ENCODE measurements at places on chromosomes 4 and X. TPM values are rescaled to one million over a fixed set of nuclear protein-coding genes. Genes with fewer than 3 reads are reported as not detected.

- no peaks in the 10 kb centered on the region for H3K36me3 ChIP-seq
- H3K27me3 ChIP-seq = no peaks in the 10 kb centered on the region
- no peaks in the 10 kb centered on the region for H3K4me1 ChIP-seq
- H3K27ac ChIP-seq = no peak overlapping the region
Measured at GRCh38 chrX:30613721-30614120, 36.2 kb upstream of the TASL start.

GRCh38 chr4:157803845-157804521, 368.8 kb downstream of the GASK1B start:
- H3K4me3 ChIP-seq = no peak overlapping the region
- DNase-seq = no peak
- H3K27me3 ChIP-seq = no peaks in the 10 kb centered on the region
- H3K36me3 ChIP-seq = no peaks in the 10 kb centered on the region
- no peak overlapping the region for H3K27ac ChIP-seq
- no peaks in the 10 kb centered on the region for H3K4me1 ChIP-seq

The IL3RA gene
- 6.4 TPM for total RNA-seq

DNA sequence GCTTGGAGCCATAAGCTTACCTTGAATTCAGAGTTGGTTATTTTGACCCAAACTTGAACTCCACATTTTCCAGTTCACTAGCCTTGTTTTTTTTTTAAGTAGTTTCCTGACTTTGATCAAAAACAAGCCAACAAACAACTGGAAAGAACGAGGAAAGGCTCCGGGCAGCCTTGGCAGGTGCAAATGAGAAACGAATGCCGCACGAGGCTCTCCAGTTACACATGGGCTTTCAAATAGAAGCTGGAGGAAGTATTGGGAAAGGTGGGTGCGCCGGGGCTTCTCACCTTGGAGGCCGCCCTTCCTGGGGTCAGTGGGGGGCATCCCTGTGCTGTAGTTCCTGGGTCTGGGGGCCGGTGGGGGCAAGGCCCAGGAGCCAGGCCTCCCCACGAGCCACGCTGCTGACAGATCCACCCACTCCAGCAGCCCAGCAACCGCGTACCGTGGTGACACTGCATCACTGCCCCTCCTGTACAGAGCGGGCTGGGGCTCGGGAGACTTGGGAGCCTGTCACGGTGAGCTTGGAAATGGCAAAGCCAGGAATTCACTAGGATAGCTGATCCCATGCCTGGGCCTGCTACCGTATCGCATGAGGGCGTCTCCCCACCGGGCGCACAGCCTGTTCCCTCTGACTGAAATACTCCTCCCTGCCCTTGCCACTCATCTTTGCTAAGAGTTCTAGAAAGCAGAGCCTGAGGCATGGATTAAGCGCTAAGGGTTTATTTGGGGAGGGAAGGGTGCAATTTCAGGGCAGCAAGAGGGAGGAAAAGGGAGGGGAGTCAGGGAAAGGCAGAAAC, 50.9 kb upstream of the ADRA2C start:
- DNase-seq = no peak
- H3K36me3 ChIP-seq = no peaks in the 10 kb centered on the region
- no peaks in the 10 kb centered on the region for H3K27me3 ChIP-seq
- H3K27ac ChIP-seq = no peak overlapping the region

The BTK gene
- not detected for total RNA-seq

The TENM3 gene
- total RNA-seq = not detected

DNA sequence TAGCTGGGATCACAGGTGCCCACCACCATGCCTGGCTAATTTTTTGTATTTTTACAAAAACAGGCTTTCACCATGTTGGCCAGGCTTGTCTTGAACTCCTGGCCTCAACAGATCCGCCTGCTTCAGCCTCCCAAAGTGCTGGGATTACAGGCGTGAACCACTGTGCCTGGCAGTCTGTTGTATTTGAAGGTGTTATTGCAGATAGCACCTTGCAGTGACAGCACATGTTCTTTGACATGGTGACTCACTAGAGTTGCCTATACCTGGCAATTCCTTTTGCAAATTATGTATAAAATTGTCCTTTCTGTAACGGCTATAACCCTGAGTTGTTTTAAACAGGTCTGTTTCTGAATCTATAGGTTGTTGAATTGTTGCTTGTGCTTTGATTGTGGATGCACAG, 7.9 kb downstream of the OGT start:
- DNase-seq = no peak
- H3K27me3 ChIP-seq = no peaks in the 10 kb centered on the region
- peaks cover 58% of the 10 kb centered on the region for H3K4me1 ChIP-seq
- H3K27ac ChIP-seq = peak overlapping the region; percentile 83
- H3K36me3 ChIP-seq = peaks cover 70% of the 10 kb centered on the region

DNA sequence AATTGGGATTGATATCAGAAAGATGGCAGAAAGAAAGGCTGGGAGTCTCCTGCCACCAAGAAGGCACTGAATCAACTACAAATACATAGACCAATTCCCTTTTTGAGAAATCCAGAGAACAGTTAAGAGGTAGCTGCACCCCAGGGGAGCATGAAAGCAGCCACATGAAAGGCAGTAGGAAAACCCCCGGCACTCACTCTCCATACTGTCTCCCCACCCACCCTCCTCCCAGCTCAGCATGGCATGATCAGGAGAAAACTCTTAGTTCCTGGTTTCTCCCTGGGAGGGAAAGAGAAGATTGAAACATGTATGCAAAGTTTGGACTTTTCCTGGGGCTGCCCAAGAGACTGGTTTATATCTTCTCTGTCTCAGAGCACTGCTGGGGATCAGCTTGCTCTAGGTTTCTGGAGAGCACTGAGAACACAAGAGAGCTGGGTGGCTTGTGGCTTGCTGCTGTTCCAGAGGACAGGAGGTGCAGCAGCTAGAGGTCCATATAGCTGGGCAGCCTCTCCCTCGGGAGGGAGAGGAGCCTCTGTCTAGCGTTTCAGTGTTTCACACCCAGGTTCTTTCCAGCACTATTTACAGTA, 305.7 kb downstream of the PDGFC start:
- H3K4me3 ChIP-seq = no peak overlapping the region
- no peaks in the 10 kb centered on the region for H3K36me3 ChIP-seq
- no peak overlapping the region for H3K27ac ChIP-seq
- no peaks in the 10 kb centered on the region for H3K27me3 ChIP-seq
- no peak for DNase-seq

GRCh38 chr4:166324321-166324720, 451.3 kb downstream of the TLL1 start:
- no peak overlapping the region for H3K27ac ChIP-seq
- DNase-seq = no peak
- H3K4me3 ChIP-seq = no peak overlapping the region
- no peaks in the 10 kb centered on the region for H3K4me1 ChIP-seq
- H3K27me3 ChIP-seq = no peaks in the 10 kb centered on the region

DNA sequence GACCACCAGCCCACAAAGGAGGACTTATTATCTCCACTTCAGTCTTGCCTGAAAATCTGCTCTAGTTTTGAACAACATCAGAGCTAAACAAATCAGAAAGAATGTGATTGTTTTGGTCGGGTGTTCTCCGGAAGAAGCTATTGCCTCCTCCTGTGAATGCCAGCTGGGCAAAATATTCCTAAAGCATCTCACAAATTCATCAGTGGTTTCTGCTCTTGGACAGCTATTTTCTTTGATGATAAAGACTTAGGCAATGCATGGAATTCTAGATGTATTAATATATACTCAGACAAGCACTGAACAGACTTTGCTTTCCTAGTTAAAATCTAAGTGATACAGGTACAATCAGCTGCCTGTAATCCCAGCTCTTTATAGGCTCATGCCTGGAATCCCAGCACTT, 71.8 kb downstream of the ASMT start:
- H3K4me1 ChIP-seq = peaks cover 17% of the 10 kb centered on the region
- H3K27ac ChIP-seq = no peak overlapping the region
- DNase-seq = no peak
- H3K4me3 ChIP-seq = no peak overlapping the region
- no peaks in the 10 kb centered on the region for H3K27me3 ChIP-seq
- H3K36me3 ChIP-seq = peaks cover 28% of the 10 kb centered on the region

GRCh38 chr4:10285028-10285427, 168.4 kb upstream of the WDR1 start:
- DNase-seq = no peak
- no peaks in the 10 kb centered on the region for H3K27me3 ChIP-seq
- no peak overlapping the region for H3K4me3 ChIP-seq
- no peaks in the 10 kb centered on the region for H3K36me3 ChIP-seq

DNA sequence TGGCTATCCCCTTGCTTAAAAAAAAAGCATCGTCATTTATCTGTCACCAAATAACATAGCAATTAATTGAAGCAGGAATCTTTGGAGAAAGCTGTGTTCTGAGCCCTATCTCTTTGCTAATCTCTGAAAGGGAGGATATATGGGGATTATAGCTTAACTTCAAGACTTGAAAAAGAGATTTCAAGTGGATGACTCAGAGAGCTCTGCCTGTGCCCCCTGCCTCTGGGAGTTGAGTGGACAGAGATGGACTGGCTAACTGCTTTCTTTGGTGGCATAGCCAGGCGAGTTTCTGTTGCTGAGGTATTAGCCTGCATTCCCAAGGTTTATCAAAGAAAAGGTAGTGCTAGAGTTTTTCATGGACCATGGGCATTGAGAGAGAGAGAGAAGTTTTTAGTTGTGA, 91.6 kb downstream of the DDIT4L start:
- H3K27ac ChIP-seq = no peak overlapping the region
- H3K4me3 ChIP-seq = no peak overlapping the region
- peaks cover 38% of the 10 kb centered on the region for H3K4me1 ChIP-seq
- H3K36me3 ChIP-seq = peaks cover 2% of the 10 kb centered on the region
- DNase-seq = no peak
- H3K27me3 ChIP-seq = no peaks in the 10 kb centered on the region

- H3K27me3 ChIP-seq = no peaks in the 10 kb centered on the region
- no peaks in the 10 kb centered on the region for H3K4me1 ChIP-seq
- DNase-seq = no peak
- peaks cover 14% of the 10 kb centered on the region for H3K36me3 ChIP-seq
Measured at GRCh38 chrX:1734806-1735205, 119.9 kb downstream of the ASMT start.

DNA sequence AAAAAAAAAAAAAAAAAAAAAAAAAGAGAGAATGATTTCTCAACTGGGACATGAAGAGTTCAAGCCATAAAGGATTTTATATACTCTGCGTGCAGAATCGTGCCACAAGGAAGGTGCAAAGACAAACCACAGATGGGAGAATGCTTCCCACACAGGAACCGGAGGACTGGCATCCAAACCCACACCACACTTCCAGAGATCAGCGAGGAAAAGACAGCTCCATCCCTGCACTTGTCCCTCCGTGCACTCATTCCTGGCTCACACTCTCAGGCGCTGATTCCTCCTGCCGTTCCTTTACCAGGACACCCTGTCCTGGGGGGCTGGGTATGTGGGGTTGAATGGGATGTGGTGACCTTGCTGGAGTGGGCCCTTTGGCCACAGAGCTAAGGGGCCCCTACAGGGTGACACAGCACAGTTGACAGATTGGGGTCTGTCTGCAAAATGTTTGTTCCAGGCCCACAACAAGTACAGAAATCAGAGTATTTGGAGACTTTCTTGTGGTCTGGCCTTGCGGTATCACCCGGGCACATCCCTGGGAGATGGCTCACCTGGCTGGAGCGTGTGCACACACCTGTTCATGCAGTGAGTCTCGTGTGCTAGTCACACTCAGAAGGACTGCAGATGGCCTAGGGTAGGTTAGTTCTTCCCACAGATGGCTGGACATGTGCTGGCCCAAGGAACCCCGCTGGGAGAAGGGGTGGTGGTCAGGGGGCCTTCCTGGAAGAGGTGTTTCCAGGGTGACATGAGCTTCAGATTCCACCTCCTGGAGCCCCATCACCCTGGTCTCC, 55.4 kb upstream of the GPR78 start:
- no peaks in the 10 kb centered on the region for H3K27me3 ChIP-seq
- no peak overlapping the region for H3K27ac ChIP-seq
- no peaks in the 10 kb centered on the region for H3K36me3 ChIP-seq
- DNase-seq = no peak

The ZBTB33 gene
- total RNA-seq = 15.3 TPM

DNA sequence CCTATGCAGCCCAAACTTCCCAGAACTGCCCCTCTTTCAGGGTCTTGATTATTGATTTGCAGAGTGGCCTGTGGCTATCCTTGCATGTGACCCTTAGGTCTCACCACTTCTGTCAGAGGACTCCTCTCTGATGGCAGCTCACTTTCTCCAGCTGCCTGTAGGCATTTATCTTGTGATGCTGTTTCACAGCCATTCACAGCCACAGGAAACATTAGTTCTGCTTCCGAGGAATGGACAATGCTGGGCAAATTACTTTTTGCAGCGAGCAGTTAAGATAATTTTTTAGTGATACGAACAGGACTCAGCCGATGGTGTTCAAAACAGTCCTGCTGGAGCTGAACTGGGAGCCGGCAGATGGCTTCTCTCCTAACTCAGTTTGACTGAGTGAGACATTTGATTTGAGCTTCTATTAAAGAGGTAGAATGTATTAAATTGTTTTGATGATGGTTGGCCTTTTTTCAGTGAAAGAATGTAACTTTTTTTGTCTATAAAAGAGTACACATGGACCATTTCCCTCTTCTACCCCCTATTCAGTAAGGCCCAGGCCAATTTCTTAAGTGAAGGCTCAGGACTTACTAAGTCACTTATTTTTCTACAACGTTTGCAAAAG, 58.4 kb upstream of the TMEM150C start:
- DNase-seq = no peak
- H3K4me3 ChIP-seq = no peak overlapping the region
- H3K27ac ChIP-seq = no peak overlapping the region
- H3K4me1 ChIP-seq = no peaks in the 10 kb centered on the region
- H3K27me3 ChIP-seq = no peaks in the 10 kb centered on the region
